AG10803 (cell line): ENCODE measurements at places on chromosomes 7 and 10.

DNA sequence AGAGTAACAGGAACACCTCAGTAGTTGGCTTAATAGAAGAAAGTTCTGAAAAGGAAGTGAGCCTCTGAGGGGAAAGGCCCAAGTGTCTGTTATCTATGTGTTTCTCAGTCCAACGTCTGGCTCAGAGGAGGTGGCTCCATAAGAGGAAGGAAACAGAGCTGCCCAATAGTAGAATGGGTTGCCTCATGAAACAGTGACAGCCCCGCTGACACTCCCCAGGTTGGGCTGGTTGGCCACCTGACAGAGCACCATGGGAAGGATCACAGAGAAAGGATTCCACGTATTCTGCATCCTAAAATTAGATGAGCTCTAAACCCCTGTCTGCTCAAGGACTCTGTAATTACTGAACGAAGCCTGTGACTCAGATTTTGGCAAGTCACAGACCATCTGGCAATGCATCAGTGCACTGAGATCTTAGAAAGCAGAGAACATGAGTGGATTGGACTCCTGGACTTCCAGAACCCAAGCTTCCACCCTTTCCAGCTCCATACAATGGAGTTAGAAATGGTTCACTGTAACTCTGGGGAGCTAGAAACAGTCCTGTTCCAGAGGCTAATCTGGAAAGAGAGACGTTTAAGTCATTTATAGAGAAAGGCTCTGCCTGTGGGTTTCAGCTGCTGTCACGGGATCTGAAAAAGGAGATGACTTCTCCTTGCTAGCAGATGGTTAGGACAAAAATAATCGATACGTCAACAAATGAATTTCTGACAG lies 2.9 kb downstream of the PKD2L1 start:
- DNase-seq: peak; percentile 47

DNA sequence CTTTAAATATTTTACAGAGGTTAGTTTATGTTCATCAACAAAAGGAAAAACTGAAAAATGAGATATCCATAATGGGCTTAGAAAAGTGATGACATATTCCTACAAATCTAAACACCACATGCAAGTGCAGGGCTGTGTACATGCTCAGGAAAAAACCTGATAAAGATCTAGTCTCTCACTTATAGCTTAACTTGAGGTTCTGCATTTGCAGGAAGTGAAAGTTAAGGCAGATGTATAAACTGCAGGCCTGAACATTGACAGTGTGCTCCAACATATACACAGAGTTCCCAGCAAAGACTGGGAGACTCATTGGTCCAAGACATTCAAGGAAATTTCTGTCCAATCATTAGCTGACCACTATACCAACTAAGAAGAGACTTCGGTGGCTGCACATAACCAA lies 63.8 kb upstream of the RET start:
- no peak for DNase-seq

GRCh38 chr10:113681533-113682470 lies 2.1 kb downstream of the CASP7 start:
- peak; percentile 5 for DNase-seq

DNA sequence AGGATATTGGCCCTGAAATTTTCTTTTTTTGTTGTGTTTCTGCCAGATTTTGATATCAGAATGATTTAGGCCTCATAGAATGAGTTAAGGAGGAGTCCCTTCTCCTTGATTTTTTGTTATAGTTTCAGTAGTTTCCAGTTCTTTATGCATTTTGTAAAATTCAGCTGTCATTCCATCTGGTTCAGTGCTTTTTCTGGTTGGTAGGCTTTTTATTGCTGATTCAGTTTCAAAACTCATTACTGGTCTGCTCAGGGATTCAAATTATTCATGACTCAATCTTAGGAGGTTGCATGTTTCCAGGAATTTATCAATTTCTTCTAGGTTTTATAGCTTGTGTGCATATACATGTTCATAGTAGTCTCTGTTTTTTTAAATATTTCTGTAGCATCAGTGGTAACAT lies 10.1 kb upstream of the TMEM196 start:
- no peak for DNase-seq

DNA sequence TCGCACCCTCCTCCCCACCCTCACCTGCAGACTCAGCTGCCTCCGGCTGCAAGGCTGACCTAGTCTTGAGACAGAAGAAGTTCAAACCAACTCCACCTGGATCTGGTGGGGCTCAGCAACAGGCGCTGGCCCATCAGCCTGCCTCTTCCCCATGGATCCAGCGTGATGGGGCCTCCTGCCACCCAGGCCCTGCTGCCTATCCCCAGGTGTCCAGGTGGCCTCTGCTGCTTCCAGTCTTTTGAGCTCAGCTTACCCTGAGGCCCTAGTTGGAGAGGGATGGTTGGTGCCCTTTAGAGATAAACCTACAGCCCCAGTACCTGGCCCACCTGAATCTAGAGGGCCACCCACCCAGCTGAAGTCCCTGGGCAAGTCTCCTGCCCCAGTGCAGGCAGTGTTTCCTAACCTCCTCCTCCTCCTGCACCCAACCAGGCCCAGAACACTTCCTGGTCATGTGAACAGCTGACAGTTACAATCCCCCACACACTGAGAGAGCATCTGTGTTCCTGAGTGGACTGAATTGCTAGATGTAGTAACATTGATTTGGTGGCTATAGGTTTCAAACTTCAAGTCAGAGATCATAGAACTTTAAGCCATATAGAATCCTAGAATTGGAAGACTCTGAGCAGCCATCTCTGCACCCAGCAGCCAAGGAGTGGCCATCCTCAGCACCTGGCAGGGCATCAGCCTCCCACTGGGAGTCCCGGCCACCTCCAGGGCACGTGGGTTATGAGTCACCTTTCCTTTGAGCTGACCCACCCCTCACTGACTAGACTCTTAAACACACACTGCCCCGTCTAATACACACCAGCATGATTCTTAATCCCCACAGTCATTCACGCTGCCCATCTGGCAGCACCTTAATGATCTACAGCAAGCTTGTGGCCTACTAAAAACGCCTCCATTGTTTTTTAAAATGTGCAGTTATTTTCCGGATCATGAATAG lies 51.9 kb downstream of the ALOX5 start:
- DNase-seq: no peak

DNA sequence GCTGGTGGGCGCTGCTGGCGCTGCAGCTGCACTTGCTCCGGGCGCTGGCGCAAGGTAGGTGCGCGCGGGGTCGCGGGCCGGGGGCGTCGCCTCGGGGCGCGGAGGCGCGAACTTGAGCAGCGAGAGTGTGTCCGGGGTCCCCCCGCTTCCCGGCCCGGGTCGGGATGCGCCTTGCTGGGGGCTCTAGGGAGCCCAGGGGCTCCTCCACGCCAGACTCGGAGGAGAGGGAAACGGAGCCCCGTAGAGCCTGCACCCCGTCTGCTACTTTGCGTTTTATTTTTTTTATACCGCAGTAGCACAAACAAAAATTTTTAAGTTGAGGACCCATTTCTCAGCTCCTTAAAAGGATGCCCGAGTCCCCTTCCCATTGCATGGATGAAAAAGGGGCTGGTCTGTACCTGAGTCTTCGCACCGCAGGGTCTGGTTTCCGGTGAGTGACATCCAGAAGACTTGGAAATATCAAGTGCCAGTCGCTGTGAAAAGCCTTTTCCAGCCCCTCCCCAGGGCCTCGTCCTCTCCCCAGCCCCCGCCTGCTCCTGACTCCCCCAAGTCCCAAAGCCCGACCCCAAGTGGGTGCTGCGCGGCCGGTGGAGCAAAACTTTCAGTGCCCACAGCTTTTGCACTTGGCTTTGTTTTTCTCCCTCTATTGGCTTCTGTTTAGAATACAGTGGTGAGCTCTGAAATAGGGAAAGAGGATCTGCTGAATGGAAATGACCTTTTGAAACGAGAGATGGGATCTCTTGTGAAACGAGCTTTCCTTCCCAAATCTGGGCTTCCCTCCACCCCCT lies 973 bp downstream of the SDK1 start:
- no peak for DNase-seq

DNA sequence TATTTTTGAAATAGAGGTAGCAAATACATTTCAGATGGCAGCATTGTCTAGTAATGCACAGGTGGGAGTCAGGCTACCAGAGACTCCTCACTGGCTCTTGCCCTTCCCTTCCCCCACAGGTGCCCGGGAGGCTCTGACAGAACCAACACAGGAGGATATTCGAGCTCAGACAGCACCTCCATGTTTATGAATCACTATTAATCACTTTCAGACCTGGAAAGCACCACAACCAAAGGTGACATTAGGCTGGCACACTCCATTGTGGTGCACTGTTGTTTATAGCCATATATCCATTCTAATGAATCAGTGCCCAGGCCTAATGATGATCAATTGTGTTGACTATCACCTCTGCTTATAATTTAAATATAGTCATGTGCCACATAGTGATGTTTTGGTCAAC lies 107.8 kb upstream of the NAMPT start:
- no peak for DNase-seq

- no peak for DNase-seq
Observed at GRCh38 chr7:116593359-116594075, 68.7 kb downstream of the CAV1 start.

DNA sequence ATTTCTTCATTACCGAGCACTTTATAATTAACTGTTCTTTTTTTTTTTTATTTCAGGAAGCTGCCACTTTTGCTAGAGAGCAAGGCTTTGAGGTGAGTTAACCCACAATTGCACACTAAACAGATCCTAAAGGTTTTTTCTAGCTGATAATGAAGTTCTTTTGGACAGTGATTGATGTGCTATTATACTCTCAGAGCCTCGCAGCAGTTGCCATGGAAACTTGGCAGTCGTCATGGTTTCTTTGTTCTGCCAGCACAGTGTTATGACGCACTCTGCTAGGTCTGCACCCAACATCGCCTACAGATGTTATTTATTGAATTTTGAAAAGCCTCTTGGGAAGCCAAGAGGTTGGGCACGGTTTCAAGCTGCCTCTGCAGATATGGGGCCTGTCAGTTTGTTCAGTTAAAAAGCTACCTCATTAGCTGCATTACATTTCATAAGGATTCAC lies 237.2 kb upstream of the KAT6B start:
- peak; percentile 99 for DNase-seq
